ENCODE measurements at places on chromosomes 2 and 18. TPM values are rescaled to one million over a fixed set of nuclear protein-coding genes. Genes with fewer than 3 reads are reported as not detected.

Gene FABP1
- polyA plus RNA-seq: 21.1 TPM

Gene CROCC2
- 0.06 TPM for polyA plus RNA-seq

Gene SPP2
- polyA plus RNA-seq: 1.9 TPM

Gene HOXD13
- polyA plus RNA-seq: 0.24 TPM

Gene CYP20A1
- polyA plus RNA-seq: 20.5 TPM

Gene UGT1A5
- not detected for polyA plus RNA-seq

Gene CPO
- polyA plus RNA-seq: 0.62 TPM

Gene SERPINB3
- not detected for polyA plus RNA-seq

Gene ALK
- 0.32 TPM for polyA plus RNA-seq

Gene SIX3
- not detected for polyA plus RNA-seq

Gene FER1L5
- polyA plus RNA-seq: 2.7 TPM

Gene STON1
- 35.8 TPM for polyA plus RNA-seq

Gene FKBP7
- 47.7 TPM for polyA plus RNA-seq

Measured in left renal cortex interstitium (tissue), 4 donors.